Cardiac septum (tissue), 1 donor: ENCODE measurements at places on chromosomes 1 and 21. TPM values are rescaled to one million over a fixed set of nuclear protein-coding genes. Genes with fewer than 3 reads are reported as not detected.

Gene ADORA1
- total RNA-seq, result 12.1 TPM

DNA sequence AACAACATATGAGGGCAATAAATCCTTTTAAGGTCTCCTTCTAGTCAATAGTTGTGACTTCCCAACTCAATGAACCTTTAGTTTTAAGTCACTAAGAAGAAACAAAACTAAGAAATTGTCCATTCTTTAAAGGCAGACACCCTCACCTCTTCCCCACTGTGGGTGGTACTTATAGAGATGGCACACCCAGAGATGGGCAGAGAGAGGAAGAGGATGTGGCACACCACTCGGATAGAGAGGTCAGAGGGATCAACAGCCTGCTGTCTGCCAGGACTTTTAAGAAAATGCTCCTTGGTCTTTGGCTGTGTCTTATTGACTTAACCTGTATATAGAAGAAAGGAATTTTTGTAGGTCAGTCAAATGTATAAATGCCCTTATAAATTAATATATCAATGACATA is 45.1 kb downstream of the FASLG start:
- DNase-seq, result no peak

DNA sequence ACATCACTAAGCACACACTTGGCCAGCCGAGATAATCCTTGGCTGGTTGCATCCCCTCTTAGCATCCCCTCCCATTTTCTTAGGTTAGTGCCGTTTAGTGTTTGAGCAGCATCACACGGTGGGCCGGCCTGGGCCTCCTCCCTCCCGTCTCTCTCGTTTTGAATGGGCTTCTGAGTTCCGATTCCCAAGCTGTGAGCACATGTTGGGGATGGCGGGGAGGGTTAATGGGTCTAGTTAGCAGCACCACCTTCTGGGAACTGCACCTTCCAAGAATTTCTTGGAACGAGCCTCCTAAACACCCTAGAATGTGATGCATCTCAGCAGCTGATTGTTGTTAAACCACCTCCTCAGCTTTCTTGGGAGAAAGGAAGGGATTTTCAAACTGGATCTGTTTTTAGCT is 73.3 kb downstream of the CNIH3 start:
- DNase-seq, result no peak

- no peak for DNase-seq
Measured at GRCh38 chr1:247180581-247180980, 8.8 kb upstream of the ZNF124 start.

Gene PADI4
- total RNA-seq, result 2.7 TPM

GRCh38 chr21:27258742-27259448 is 292.0 kb upstream of the ADAMTS5 start:
- no peak for DNase-seq

DNA sequence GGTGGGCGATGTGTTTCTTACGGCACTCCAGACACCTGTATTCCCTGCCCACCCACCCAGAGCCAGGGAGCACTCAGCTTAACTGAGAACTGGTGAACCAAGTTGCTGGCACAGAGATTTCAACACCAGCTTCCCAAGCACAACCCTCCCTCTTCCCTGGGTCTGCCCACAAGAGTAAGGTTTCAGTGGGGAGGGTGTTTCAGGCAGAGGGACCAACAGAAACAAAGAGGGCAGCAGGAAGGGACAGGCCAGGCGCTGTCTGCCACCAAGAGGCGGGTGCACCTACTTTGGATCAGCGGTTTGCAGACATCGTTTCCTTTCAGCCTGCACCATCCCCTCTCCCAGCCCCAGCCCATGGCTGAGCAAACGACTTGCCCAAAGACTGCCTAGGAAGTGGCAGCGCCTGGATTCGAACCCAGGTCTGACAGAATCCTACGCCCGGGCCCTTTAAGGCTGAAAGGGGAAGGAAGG is 21.9 kb upstream of the ALDH4A1 start:
- DNase-seq, result no peak

GRCh38 chr1:64404202-64404601 is 65.7 kb upstream of the CACHD1 start:
- no peak for DNase-seq

Gene OR6P1
- total RNA-seq, result not detected

- no peak for DNase-seq
Measured at GRCh38 chr1:9344426-9345200, 51.9 kb downstream of the SPSB1 start.

Gene C1orf56
- total RNA-seq, result 8.9 TPM

- no peak for DNase-seq
Measured at GRCh38 chr1:29668551-29669157, 432.3 kb downstream of the PTPRU start.

Gene PLCH2
- 0.11 TPM for total RNA-seq

DNA sequence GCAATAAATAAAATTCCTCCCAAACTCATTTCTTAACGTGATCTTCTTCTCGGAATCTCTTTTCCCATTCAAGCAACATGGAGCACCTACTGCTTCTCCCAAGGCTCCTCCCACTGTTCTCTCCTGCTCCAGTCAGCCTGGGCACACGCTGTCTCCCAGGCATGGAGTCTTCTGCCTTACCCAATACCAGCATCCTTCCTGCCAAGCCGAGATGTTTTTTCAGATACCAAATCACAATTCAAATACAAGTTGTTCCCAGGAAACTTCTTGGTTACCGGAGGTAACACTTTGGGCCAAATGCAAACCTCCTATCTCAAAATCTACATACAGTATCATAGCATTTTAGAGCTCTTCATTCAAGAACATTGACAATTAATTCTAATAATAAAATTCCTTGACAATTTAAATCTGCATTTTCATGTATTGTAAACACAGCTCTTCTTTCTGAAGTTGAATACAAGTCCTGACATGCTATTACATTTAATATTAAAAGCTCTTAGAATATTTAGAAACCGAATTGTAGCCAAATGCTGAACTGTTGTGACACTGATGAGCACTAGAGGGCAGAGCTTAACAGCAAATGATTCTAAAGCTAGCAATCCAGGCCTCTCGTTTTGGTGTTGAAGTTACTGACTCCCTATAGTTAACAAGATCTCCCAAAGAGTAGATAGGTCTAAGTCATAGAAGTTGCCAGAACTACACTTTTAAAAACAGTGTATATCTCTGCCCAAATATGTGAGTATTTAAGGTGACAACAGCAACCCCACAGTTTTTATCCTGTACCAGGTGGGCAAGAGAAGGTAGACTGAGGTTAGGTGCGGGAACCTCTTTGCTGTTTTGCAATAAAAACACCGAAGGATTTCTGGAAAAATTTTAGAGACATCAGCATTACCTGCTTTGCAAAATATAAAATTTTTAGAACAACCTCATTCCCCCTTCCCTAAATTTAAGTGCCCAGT is 52.3 kb downstream of the BCAR3 start:
- DNase-seq, result no peak

Gene ST6GALNAC3
- 4.1 TPM for total RNA-seq

Gene RAB7B
- total RNA-seq, result 2.1 TPM

DNA sequence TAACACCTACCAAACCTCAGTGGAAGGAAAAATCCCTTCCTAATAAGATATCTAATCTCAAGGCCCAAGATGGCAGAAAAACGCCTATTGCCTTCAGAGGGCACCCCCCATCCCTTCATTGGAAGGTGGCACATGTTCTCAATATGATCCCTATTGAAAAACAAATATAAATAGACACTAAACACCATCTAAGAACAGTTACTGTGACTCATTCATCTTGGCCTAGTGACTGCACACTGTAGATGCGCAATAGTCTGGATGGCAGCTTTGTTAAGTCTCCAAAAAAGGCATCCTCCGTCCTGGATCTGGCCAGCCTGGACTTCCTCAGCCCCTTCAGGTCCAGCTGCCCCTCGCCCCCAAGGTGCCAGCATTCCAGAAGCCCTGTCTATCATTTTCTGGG is 121.9 kb downstream of the CAPN8 start:
- DNase-seq, result no peak

- no peak for DNase-seq
Measured at GRCh38 chr1:244022311-244022710, 28.8 kb upstream of the ZBTB18 start.

GRCh38 chr1:8510041-8510823 is 192.3 kb downstream of the SLC45A1 start:
- DNase-seq, result no peak

- no peak for DNase-seq
Measured at GRCh38 chr1:160146107-160146506, 5.3 kb upstream of the ATP1A4 start.

DNA sequence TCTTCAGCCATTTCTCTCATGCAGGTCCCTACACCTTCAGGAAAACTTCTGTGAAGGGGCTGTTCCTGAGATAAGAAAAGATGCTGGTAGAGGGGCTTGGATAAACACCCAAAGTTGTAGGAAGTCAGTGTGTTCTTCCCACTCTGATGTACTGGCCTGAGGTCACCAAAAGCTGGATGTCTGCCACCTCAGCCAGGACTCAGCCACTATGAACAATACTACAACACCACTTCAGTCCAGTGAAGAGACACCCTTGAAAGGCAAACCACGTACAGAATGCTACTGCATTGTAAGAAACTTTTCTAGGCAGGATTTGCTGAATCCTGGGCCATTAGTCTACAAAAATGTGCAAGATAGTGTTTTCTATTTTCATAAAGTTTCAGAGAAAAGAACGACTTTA is 2.4 kb downstream of the PTPN14 start:
- DNase-seq, result peak; percentile 82

Gene MARK1
- total RNA-seq, result 22.0 TPM

DNA sequence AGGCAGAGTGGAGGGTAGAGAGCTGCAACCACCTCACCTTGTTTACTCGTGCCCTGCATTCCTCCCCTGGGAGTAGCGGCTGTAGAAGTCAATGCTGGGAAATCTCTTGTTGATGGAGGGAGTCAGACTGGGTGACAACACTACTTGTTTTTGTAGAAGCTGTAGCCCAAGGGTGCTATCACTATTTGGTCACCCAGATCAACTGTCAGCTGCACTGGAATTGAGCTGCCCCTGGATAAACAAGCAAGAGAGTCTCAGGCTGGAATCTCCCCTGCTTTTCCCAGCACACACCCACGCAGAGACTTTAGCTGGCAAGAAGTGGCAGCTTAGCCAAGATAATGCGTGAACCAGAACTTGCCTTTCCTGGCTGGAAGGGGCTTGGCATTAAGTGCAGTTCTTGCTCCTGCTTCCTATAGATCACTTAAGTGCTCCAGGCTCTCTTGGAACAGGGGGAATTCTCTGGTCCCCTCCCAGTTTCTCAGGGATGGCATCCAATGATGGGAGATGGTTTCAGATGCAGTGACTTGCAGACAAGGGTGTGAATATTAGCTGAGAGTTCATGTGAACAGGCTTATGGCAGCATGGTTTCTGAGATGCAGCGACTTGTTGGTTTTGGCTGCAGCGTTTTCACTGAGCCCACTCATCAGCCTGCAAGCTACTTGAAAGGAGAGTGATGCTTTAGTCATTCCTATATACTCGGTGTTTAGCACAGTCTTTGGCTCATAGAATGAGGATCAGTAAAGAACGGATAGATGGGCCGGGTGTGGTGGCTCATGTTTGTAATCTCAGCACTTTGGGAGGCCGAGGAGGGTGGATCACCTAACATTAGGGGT is 16.8 kb downstream of the ATP2B4 start:
- DNase-seq, result no peak

Gene LCA5L
- 1.7 TPM for total RNA-seq

DNA sequence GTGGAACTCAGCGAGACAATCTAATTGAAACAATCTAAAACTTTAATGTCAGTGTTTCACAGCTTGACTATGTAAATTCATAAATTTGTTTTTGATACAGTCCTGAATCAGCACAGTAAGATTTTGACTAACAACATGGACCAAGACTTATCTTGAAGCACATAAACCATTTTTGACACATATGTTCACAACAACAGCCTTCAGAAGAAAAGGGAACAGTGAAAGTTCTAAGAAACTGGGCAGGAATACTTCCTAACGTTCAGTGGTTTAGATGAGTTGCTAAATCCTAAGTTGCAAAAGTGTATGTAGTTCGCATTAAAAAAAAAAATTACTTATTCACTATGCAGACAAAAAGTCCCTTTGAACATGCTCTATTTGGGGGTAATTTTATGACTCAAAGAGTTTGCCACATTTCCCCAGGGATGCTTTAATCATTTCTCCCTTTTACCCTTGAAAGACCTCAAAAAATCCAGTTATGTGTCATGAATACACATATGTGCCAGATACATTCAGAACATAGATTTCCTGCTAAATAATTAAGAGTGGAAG is 120.2 kb downstream of the MRPL39 start:
- no peak for DNase-seq

DNA sequence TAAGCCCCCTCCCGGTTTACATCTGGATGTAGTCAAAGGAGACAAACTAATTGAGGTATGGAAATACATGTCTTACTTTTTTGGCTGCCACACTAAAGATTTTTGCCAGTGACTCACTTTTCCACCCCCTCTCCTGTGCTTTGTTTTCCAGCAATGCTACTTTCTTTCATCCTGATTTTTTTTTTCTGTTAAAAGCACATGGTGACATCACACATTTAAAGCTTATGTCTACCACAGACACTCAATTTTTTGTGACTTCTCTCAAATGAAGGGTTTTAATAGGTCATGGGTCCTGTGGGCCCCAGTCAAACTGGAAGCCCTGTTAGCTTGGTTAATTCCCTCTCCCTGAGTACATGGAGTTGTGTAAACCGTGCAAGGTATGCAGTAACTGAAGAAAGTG is 2.2 kb downstream of the PPP1R8 start:
- no peak for DNase-seq

GRCh38 chr1:228272331-228272791 is 64.5 kb downstream of the OBSCN start:
- peak; percentile 36 for DNase-seq

- no peak for DNase-seq
Measured at GRCh38 chr1:70085521-70085920, 119.9 kb downstream of the LRRC40 start.

DNA sequence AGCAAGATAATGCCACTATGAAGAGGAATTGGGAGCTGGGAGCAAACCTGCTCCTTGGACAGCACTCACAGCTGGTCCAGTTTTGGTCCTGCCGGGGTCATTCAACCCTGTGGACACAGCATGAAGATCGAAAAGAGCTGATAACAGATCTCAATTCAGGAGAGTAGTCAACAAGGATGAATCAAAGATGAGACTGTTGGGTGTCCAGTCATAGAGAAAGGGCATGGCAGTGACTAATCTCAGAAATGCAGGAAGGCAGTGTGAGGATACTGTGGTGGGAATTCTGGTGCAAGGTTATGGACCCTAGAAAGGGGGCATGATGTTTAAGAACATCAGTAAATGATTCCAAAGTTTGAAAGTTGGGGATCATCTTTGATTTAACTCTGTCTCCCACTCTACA is 261.4 kb upstream of the ZP4 start:
- DNase-seq, result no peak

GRCh38 chr21:44874497-44875315 is 1.2 kb upstream of the PTTG1IP start:
- peak; percentile 87 for DNase-seq

GRCh38 chr1:201028461-201028889 is 5.0 kb upstream of the KIF21B start:
- no peak for DNase-seq

- no peak for DNase-seq
Measured at GRCh38 chr1:245154429-245155271, at the start of gene KIF26B. TSS of gene KIF26B (plus strand) at chr1:245154985. CDS start at chr1:245155425, 440 bp downstream.

DNA sequence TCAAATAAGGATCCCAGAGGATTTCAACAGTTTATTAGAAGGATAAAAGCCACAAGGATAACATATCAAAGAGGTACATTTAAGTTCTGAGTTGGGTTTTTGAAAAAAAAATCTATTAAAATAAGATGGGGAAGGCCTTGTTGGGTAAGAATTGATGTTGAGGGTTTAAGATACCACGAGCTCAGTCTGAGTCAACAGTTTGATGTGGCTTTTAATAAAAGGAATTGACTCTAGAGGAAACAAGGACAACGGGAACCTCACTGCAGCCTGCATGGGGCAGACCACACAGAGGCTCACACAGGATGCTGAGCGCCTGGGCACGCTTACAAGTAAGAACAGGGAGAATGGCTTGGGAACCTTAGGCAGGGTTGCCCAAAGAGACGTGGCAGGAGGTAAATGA is 107.5 kb downstream of the TIAM1 start:
- no peak for DNase-seq

GRCh38 chr1:111454859-111455641 is 5.8 kb downstream of the ATP5PB start:
- no peak for DNase-seq
